ENCODE measurements at places on chromosomes 4 and X.

DNA sequence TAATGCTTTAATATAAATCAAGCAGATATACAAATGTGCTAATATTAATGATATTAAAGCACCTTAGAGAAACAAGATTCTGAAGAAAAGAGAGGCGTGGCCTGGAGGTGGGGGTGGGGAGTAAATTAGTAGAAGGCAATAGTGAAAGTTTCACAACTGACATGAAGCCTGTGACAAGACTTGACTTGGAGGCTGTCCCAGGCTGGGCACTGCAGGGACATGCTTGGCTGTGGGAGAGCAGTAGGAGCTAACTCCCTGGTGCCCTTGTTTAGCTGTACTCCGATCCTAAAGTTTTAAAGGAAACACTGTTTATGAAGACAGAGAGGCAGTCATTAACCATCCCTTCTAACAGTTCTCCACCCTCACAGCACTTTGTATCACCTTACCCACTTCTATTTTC is 239.0 kb upstream of the MAB21L2 start:
- DNase-seq = no peak

DNA sequence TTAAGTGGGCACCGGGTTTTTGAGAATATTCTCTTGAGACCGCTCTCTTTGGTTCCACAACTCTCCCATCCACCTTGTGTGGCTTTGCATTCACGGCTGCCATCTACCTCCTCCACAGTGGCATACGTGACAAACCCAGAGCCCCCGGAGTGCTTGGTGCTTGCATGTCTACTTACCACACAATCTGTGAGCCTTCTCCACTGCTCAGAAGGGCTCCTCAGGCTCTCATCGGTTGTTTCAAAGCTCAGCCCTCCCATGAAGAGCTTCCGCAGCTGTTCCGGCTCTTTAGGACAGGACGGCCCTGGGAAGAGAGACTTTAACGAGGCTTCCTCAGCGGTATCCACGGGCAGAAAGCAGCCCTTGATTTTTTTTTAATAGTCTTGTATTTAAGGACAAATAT is 167.6 kb upstream of the ANK2 start:
- no peak for DNase-seq

DNA sequence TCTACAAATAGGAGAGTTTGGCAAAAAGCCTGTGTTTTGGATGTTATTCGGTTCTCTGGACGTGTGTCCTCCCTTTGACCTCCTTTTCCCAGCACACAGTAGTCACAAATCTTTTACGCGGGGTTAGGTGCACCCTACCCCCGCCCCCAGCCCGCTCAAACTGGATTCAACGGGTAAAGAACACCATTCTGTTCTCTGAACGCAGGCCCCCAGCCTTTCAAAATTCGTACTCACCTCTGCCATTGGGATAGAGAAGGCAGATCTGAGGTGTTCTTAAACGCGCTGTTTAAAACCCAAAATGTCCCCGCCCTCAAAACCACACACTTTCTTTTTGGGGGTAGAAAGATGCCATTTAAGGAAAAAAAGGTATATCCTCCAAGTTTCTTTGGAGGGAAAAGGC is 2.7 kb downstream of the LEF1 start:
- DNase-seq = peak; percentile 58

DNA sequence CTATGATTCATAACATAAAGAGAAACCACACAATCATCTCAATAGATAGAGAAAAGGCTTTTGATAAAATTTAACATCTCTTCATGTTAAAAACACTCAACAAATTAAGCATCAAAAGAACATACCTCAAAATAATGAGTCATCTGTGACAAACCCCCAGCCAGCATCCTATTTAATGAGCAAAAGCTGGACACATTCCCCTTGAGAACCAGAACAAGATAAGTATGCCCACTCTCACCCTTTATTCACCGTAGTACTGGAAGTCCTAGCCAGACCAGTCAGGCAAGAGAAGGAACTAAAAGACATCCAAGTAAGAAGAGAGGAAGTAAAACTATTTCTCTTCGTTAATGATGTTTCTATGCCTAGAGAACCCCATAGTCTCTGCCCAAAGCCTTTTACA is 507.2 kb downstream of the PABPC4L start:
- DNase-seq = no peak

GRCh38 chrX:116204932-116205331 is 34.4 kb downstream of the AGTR2 start:
- no peak for DNase-seq

DNA sequence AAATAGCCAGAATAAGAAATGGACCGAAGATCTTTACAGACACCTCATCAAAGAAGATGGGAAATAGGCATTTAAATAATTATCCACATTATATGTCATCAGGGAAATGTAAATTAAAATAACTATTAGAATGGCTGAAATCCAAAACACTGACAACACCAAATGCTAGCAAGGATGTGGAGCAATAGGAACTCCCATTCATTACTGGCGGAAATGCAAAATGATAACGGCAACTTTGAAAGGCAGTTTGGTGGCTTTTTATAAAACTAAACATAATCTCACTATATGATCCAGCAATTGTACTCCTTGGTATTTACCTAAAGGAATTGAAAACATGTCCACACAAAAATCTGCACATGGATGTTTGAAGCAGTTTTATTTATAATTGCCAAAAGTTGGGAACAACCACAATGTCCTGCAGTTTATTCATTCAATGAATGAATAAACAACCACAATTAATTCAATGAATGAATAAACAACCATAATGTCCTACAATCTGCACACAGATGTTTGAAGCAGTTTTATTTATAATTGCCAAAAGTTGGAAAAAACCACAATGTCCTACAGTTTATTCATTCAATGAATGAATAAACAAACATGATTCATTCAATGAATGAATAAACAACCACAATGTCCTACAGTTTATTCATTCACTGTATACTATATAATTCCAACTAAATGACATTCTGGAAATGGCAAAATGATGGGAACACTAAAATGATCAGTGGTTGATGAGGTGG is 117.6 kb upstream of the PCDH18 start:
- no peak for DNase-seq

- no peak for DNase-seq
Observed at GRCh38 chr4:116838609-116839008, 246.8 kb downstream of the TRAM1L1 start.

DNA sequence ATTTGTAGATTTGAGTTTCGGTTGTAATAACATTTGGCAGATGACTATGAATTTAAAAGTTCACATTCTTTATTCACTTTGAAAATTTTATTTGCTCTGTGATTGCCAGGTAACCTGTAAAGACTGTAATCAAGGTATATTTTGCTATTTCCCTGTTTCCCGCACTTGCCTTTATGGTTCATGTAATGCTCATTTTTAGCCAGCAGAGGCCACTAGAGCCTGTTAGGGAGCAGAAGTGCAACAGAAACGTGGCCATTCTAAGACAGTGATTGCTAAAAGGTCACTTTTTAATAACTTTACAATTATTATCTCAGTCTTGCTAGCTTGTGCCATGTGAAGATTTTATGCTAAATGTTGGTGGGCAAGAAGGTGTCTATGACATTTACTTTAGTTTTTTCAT is 12.4 kb downstream of the YIPF6 start:
- peak; percentile 32 for DNase-seq
